Urothelium cell line (cell line): ENCODE measurements at places on chromosomes 13 and 19.

DNA sequence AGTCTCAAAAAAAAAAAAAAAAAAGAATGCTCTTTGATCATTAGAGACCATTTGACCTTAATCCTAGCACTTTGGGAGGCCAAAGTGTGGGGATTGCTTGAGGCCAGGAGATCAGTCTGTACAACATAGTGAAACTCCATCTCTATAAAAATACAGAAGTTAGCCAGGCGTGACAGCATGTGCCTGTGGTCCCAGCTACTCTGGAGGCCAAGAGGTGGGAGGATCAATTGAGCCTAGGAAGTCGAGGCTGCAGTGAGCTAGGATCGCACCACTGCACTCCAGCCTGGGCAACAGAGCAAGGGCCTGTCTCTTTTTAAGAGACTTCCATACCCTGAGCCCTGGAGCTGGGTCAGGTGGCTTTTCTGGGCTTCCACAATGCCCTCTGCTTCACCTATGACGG lies 11.5 kb upstream of the COLGALT1 start:
- DNase-seq: no peak

DNA sequence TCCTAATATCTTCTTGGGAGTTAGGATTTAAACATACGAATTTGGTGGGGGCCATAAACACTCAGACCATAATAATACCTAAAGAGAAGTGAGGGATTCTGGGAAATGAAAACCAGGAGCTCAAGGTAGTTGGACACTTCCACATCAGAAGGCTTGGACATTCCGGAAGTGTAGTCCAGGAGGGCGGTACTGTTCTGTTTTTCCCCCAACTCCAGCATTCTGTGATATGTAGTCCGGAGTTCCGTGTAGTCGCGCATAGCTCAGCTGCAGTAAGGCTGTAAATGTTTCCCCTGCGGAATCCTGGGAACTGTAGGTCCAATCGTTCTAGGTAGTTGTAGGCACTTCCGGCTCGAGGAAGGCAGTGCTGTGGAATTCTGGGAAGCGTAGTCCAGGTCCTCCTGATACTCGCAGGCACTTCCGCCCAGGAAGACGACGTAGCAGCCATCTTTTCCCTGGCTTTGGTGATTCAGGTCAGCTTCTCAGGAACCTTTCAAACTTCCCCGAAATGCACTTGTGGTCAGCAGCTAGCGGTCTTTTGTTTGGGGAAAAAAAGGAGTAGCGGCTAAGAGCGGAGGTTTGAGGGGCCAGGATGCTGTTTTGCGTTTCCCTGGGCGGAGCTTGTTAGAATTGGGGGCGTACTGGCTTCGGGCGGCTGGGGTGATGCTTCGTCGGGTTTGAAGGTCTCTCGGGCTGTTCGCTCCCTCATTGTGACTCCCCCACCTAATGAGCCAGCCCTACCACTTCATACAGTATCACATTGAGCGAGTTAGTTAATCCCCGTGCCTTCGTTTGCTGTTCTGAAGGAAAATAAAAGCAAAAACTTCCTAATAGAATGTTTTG lies at the start of gene ZNF226:
TSS of gene ZNF226 (plus strand) at position 428 of the 840 bp plus-strand sequence. CDS start 4,981 bp downstream, outside the sequence.
- DNase-seq: peak; percentile 95

DNA sequence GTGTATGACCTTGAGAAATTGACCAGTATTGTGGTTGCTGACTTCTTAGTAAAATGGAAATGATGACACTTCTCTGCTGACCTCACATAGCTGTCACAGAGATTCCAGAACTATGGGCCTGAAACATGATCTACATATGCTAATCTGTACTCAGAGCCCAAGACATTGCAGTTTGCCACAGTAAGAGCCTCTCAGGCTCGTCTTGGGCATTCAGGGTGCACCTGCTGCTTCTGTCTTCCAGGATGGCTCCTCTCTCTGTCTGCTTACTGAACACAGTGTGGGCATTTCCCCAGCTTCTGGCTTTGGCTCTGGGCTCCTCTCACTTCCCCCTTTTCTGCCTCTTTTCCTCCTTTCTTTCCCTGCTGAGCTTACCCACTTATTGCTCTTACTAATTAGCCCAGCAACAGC lies 22.3 kb upstream of the SLC46A3 start:
- no peak for DNase-seq

DNA sequence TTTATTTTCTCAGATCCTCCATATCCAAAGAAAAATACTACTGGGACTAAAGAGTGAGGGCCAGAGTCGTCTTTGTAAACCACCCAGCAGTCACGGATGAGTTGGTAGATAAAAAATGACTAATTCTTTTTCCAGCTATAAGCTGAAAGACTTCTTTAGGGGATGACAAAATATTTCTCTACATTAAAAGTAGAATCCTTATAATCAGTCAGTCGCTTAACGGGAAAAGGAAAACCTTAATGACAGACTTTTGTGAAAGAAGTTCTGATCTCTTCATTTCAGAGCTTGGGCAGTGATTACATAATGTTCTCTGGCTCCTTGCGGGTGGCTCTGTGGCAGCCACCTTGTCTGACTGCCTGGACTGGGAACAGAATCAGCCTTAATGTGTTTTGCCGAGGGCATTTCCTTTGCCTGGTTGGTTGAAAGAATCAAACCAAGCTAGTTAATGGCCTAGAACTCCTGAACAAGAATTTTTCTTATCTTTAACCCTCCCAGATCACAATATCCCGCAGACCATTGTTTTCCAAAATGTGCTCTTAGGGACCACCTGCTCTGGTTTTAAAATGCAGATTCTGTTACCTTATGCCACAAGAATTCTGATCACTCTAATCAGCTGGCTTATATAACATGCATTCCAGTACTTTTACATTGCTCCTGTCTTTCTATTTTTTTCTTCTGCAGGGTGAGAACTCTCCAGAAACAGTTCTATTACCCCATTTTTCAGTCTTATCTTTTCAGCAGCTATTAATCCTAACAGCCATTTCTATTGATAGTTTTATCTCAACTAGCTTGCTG lies 2.5 kb downstream of the ITM2B start:
- no peak for DNase-seq

DNA sequence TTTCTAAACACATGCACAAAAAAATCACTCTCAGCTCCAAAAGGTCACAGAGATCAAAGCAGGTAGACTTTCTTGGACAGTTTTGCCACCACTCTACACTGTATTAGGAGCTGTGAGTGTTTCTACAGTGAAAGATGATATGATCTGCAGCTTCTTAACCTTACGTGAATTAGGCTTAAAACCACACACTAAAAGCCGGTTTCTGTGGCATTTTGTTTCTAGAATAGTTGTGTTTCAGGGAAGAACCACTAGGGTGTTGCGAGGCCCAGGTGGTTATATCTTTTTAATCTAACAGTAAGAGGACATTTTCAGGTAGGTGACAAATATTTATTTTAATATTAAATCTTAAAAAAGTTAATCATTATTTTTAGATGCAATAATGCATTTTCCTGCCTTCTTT lies 216.4 kb downstream of the KLF5 start:
- no peak for DNase-seq

DNA sequence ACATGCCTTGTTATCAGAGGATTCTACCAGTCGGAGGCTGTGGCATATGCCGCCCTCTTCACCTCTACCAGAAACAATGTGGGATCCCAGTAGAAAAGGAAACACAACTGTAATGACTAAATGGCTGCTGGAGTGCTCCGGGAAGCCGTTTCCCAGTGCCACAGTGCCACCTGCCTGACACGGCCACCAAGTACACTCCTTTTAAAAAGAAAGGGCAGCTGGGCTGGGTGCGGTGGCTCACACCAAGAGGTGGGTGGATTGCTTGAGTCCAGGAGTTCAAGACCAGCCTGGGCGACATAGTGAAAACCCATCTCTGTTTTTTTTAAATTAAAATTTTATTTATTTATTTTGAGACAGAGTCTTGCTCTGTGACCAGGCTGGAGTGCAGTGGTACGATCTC lies 67.3 kb downstream of the TRPM4 start:
- no peak for DNase-seq

DNA sequence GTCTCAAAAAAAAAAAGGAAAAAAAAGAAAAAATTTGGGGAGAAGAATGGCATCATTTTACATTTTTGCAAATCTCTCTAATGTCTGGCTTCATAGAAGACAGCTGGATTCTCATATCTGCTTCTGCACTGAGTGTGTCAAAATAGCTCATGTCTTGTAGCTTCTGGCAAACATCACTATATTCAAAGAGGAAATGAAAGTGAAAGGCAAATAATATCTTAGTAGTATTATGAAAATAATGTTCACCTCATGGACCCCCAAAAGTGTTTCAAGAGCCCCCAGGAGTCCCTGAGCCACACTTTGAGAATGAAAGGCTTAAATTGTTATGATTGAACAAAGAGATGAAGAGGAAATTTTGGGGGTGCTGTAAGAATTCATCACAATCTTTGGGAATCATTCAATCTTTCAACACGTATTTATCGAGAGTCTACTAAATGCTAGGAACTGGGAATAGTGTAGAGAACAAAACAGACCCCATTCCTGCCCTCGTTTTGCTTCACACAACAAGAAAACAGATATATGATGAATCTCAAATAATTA lies 1.2 kb upstream of the SLC6A16 start:
- no peak for DNase-seq

GRCh38 chr19:870963-871401 lies 11.5 kb downstream of the CFD start:
- no peak for DNase-seq

DNA sequence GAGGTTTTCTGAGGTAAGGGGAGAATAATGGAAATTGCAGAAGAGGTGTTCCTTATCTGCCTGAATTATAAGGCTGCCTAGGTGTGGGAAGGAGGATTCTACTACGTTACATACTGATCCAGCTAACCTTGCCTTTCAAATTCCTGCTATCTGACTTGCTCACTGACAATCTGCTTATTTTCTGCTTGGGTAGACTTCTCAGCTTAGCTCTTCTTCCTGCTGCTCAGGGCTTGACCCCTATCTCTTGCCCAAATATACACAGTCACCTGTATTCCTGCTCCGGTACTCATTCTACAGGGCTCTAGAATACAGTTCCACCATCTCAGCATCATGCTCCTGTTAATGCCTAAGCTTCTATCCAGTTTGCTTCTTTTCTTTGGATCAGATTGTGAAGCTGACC lies 1607.6 kb downstream of the OLFM4 start:
- DNase-seq: no peak

DNA sequence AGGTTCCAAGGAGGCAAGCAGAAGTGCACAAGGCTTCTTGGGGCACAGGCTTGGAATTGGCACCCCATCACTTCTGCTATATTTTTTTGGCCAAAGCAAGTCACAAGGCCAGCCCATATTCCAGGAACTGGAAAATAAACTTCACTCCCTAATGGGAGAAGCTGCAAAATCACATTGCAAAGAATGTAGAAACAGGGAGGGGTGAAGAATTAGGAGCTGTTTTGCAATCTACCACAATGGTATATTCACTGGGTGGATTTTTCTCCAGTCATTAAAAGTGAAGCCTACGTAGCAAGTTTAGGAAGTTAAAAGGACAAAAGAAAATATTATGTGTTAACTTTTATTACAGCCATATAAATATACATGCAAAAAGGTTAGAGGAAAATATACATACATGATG lies 464.8 kb downstream of the COG6 start:
- DNase-seq: no peak

- DNase-seq: no peak
These were observed 50.0 kb upstream of the DOCK9 start for GRCh38 chr13:99027661-99028425.

DNA sequence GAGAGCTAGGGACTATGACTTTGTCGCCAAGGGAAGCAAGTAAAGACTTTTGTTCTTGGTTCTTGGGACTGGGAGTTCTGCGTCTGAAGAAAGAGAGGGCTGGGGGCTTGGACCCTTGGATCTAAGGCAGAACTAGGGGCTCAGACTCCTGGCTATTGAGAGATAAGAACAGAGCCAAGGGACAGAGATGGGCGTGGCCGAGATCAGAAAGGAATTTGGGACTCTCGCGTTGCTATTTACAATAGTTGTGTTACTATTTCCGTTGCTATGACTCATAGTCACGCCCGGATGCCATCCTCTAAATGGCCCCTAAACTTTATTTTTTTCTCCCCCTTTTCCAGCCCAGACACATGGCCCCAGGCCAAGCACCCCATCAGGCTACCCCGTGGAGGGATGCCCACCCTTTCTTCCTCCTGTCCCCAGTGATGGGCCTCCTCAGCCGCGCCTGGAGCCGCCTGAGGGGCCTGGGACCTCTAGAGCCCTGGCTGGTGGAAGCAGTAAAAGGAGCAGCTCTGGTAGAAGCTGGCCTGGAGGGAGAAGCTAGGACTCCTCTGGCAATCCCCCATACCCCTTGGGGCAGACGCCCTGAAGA lies 759 bp downstream of the PPP1R15A start:
- peak; percentile 90 for DNase-seq

DNA sequence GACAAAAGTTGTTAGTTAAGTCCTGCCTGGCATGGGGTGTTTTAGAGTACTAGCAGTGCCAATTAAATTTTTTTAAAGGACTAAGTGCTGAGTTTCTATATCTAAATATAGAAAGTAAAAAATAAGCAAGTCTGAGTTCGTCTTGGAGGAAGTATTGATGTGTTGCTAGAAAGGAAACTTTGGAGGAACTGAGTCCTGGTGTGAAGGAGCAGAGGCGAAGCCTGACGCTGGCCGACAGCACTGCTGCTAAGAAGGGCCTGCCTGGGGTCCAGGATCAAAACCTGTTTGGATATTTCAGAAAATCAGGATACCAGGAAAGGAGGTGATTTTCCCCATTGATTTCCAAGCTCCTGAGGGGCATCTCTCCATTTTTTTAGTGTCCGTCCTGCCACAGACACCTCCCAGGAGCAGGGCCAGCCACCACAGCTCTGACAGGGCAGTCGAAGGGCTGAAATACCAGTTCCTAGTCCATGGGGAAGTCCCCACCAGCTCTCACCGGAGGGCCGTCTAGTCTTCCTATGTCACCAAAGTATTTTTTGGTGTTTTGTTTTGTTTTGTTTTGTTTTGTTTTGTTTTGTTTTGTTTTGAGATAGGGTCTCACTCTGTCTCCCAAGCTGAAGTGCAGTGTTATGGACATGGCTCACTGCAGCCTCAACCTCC lies 38.2 kb upstream of the NPAS1 start:
- DNase-seq: no peak

- DNase-seq: no peak
These were observed 7.1 kb downstream of the EEF2 start for GRCh38 chr19:3978145-3978544.

- peak; percentile 29 for DNase-seq
These were observed 10.5 kb upstream of the PLIN3 start for GRCh38 chr19:4877753-4878490.

- DNase-seq: no peak
These were observed 125.1 kb downstream of the NALCN start for GRCh38 chr13:101291206-101291605.

DNA sequence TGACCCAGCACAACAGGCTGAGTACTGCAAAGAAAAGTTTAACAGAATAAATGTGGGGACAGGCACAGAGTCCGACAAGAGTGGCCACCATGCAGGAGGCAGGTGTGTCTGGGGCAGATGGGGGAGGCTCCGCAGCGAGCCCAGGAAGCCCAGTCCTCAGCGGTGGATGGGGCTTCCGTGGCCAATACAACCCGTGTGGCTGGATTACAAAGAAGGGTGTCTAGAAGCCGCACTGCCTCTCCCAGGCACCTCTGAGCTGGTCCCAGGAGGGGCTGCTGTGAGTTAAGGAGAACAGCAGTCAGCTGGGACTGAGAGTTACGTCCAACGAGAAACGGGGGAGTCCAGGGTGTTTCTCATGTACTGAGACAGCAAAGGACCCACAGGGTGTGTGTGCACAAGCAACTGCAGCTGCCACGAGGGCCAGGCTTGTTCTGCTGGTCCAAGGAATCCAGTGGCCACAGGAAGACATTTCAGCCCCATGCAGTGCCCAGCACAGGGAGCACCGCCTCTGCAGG lies 70.2 kb downstream of the SPACA7 start:
- no peak for DNase-seq

- peak; percentile 60 for DNase-seq
These were observed 21.3 kb downstream of the HCN2 start for GRCh38 chr19:610801-611480.

- no peak for DNase-seq
These were observed 134.7 kb downstream of the MIPEP start for GRCh38 chr13:23754506-23754905.
